ENCODE measurements at places on chromosomes 4 and X.

DNA sequence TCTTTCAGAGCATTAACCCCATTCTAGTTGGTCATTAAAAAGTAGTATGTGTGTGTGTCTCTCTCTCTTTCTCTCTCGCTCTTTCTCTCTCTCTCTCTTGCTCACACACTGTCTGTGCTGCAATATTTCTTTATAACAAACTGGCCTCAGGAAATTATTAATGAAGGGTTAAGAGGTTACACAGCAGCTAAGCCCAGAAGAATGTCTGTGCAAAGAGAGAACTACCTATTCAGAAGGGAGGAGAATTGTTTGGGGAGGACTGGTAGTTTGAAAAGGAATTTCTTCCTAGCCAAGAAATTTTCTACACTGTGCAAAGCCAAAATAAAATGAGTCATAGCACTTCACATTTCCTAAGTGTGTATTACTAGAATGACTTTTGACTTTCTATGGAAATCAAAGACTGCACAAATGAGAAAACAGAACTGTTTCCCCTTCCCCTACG lies 22.2 kb downstream of the PDGFC start:
- no peak for DNase-seq

- DNase-seq = no peak
Observed at GRCh38 chrX:150635952-150636351, 57.2 kb upstream of the MTMR1 start.

DNA sequence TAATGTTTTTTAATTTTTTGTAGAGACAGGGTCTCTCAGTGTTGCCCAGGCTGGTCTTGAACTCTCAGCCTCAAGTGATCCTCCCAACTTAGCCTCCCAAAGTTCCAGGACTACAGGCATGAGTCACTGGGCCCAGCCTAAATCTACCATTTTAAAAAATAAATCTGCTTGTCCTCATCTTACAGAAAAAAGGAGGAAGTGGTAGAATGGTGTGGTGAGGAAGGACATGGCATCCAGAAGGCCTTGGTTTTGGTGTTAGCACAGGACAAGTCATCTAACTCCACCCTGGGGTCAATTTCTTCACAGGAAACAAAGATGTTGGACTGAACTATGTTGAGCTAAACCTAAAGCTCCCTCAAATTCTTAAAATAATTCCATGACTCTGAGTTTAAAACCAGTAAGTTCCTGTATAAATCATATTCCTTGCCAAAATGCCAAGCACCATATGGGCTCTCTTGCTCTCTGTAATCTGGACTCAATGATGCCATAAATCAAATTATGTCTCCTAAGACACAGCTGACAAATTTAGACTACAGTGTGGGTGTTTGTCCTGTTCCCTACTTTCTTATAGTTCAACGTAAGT lies 253.9 kb upstream of the NOCT start:
- DNase-seq = no peak

GRCh38 chrX:109890910-109891502 lies 111.9 kb upstream of the TMEM164 start:
- DNase-seq = peak; percentile 67

Measured in mesothelial cell of epicardium (in vitro differentiated cells).